ENCODE measurements at places on chromosomes 7 and 10.

DNA sequence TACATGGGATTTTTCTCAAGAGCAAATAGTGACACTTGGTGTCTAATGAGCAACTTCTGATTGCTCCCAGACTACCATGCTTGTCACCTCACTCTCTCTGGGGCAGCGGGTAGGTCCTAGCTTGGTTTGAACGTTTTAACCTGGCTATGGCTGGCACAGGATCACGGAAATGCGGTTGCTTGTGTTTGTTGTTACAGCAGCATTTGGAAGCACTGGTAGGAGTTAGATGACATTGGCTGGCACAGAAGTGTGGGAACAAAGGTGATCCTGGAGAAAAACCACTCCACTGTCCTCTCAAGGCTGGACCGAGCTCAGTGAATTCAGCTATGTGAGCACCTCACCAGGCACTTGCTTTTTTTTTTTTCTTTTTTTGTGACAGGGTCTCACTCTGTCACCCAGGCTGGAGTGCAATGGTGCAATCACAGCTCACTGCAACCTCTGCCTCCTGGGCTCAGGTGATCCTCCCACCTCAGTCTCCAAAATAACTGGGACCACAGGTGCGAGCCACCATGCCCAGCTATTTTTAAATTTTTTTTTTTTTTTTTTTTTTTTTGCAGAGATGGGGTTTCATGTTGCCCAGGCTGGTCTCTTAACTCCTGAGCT lies 3.5 kb upstream of the PFKFB3 start:
- no peak for DNase-seq

- peak; percentile 96 for DNase-seq
Measured at GRCh38 chr10:94299417-94299816, 63.3 kb downstream of the NOC3L start.

DNA sequence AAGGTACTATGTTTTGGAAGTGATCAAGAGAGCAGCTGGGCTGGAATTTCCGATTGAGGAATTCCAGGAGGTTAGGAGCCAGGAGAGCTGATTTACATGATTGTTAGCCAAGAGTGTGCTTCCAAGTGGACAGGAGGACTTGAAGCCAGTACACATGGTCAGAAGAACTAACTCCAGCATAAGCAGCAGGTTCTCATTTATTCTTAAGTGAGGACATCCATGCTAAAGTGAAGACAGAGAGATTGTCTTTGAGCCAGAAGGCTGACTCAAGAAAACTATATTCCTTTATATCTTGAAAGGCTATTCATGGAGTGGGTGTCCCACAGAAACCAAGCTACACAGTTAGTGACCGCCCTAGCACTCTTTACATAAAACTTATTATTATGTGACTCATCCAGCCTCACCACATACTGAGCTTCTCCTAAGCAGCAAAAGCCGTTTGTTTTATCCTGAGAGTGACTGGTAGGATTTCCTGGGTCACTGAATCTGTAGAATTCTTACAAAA lies 56.7 kb upstream of the SEMA3A start:
- no peak for DNase-seq

DNA sequence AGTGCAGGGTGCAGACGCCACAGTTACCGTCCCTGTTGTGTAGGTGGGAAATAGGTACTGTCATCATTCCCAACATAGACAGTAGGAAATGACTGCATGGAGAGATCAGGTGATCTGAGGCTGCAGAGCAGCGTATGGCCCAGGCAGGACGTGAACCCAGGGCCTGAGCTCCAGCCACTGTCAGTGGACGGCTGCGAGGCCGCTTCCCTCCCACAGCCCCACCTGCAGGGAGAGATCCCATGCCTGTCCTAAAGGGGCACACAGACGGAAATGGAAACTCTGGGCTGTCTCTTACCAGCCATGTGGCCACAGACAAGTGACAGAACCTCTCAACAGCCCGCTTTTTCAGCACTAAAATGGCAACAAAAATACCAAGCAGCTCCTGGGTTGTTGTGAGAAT lies 44.5 kb upstream of the MNX1 start:
- DNase-seq: no peak

DNA sequence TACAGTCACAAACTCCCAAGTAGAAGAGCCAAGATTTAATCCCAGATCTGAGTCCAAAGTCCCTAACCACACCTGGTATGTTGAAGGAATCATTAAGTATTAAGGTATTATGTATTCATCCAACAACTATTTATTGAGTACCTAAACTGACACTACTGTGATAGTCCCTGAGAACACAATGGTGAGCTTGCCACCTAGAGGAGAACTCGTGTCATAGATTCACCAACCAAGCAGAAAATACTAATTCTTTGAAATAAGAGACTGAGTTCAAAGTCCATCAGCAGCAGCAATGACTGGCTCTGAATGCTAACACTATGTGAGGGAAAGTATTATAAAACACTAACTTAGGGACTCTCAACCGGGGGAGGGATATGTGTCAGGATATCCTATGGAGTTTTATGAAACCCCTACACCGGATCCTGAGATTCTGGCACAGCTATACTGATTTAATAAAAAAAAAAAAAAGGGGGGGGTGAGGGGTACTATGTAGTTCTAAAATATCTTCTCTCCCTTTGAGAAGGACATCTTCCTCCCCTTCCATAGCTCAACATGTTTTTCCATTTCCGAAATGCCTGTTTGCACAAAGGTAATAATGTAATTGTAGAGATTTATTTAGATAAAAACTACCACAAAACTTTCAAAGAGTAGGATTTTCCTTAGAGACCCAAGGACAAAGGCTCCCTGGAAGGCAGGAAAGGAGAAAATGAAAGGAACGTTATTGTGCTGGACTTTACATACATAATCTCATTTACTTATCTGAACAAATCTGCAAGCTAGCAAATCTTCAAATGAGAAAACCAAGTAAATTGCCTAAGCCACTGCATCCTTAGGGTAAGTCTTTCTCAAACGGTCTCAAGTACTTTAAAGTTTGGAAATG lies 1.6 kb downstream of the NCOA4 start:
- peak; percentile 75 for DNase-seq

GRCh38 chr10:26457088-26457487 lies 18.9 kb downstream of the APBB1IP start:
- DNase-seq: no peak

GRCh38 chr10:97895915-97896314 lies 46.3 kb downstream of the GOLGA7B start:
- no peak for DNase-seq

GRCh38 chr7:149716932-149717307 lies 56.5 kb downstream of the ZNF467 start:
- DNase-seq: no peak

DNA sequence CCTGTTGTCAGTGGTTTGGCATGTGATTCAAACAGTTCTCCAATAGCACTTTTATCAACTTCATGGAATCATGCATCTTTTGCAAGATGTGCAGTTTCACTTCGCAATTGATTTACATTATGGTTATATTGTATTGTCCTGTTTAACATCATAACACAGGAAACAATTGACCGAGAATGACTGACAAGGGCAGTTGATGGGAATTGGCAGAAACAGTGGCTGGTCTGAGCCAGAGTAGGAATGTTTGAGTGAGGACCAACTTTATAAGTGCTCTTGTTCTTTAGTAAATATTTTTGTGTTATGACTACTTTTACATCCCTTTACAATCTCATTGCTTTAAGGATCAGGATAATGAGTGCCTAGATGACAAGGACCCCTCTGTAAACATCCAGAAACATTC lies 2.2 kb downstream of the KLHL7 start:
- DNase-seq: no peak

DNA sequence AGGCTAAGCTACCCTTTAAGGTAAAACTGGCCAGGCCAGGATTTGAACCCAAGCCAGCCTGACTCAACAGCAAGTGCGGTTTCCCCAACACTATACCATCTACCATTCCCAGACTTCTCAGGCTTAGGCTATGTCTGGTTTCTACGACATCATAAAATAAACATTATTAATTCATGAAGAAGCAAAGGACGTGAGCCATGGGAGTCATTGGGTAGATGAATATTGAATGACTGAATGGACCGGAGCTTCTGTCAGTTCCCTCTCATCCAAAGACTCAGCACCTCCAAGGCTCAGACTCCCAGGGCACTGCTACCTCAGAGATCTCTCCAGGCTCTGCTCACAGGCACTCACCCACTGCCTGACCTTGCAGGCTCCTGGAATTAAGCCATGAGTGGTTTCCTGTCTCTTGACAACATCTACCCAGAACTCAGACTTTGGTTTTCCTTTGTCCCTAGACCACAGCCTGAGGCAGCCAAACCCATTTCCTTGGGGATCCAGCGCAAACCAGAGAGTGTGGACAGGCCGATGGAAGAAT lies 64.6 kb upstream of the STEAP1B start:
- DNase-seq: no peak

- no peak for DNase-seq
Measured at GRCh38 chr10:5423771-5424170, 11.4 kb downstream of the NET1 start.

DNA sequence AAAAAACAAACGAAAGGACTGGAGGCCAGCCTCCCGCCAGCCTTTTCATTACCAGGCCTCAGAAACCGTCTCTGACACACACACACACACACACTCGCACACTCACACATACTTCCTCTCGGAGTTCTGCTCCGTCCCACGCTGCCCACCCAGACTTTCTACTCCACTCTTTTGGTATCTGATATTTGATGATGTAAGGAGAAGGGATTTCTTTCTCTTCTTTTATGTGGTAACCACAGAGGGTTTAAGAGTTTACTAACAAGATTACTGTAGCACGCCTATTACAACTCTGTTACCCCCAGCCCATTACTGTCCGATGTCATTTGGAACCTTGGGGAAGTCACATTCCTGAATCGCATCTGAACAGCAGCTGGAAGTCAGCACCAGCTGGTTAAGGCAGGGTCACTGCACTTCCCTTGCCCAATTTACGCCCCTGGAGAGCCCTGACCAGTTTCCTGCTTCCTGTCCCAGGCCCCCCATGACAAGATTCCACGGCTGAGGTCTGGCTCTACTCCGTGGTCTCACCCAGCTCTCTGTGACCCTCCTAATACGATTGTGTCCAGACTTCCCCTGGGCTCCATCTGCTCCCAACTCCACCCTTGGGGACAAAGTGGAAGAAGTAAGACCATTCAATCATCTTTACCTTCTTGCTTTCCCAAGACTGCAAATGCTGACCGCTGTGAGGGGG lies 1.1 kb downstream of the DENND2A start:
- DNase-seq: peak; percentile 72

- no peak for DNase-seq
Measured at GRCh38 chr7:134798155-134798554, 18.7 kb downstream of the CALD1 start.

DNA sequence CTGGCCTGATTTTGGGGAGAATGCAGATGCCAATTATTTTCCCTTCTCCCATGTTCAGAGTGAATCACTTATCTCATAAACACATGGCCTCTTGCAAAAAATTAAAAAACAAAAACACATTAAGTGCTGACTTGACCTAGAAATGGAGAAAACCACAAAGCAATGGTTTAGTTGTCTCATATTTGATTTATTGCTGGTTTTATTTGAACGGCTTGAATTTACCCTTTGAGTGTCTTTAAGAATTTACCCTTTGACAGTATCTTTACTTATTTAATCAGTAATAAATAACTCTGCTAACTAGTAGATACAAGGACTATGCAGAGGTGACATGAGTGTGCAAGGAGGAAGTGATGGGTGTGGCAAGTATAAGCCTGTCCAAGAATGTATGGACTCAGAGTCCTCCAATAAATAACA lies 68.1 kb upstream of the GSDME start:
- peak; percentile 42 for DNase-seq

GRCh38 chr7:79458796-79459195 lies 5.3 kb upstream of the MAGI2 start:
- DNase-seq: no peak

DNA sequence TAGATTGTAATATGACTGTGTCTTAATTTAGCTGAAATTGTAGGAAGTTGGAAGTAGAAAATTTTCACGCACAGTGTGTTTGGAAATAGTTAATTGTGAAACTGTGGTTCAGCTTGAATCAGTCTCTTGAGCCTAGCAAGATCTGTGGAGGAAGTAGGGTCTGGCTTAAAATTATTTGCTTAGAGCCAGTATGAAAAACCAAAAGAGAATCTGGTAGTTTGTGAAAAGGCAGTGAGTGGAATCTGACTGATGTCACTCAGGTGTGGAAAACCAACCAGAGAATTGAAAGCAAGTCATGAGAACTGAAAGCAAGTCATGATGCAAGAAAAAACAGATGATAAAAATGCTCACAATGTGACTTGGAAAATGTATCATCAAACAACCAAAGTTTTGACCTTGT lies 11.5 kb downstream of the LIPJ start:
- peak; percentile 9 for DNase-seq

DNA sequence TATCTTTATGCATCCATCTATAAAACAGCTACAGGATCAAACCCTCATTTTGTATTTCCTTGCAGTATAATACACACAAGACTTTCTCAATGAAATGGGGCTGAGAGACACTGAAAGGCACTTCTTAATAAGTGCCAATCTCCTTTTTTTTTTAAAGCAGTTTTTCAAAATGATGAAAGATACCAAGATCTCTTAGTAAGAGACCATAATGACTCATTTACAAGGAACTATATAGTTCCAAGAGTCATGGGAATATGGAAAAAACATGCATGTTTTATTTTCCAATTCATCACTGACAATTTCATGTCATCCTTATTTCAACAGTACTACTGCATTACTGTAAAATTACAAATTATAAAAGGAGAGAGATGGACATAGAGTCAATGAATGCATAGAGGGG lies 973.7 kb downstream of the GATA3 start:
- DNase-seq: no peak

DNA sequence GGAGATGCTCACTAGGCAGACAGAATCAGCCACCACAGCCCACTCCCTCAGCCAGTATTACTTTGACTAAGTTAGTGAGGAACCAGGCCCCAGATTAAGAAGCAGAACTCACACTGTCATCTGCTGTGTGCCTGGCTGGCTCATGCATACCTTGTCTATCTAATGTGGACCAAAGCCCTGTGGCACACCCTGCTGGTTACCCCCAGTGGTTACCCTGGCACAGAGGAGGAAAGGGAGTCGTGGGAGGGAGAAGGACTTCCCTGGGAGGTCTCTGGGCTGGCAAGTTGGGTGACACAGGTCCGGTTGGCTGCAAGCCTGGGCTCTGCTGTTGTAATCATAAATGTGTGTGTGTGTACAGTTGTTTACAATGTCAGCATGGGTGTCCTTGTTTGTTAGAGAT lies 7.5 kb upstream of the SH2D4B start:
- DNase-seq: peak; percentile 72

- DNase-seq: no peak
Measured at GRCh38 chr7:157088136-157088535, 50.6 kb upstream of the UBE3C start.

- no peak for DNase-seq
Measured at GRCh38 chr10:71911296-71911953, 52.8 kb upstream of the CHST3 start.

- no peak for DNase-seq
Measured at GRCh38 chr10:88232029-88232895, 350.9 kb downstream of the RNLS start.

GRCh38 chr7:47420122-47420780 lies 161.7 kb downstream of the TNS3 start:
- no peak for DNase-seq

DNA sequence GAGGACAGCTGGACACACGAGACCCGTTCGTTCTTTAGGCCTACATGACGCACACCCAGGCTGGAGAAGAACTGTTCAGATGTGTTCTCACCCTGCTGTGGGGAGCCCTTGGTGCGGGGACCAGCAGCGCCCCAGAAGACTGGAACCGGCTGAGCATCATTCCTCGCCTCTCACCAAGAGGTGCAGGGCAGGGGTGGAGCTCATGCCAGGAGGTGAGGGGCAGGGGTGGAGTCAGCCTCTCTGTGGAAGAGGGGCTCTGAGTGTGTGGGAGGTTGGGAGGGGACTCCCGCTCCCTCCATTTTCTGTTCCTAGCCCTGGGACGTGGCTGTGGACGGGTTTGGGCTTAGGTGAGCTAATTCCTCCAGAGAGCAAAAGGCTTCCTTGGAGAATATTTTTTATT lies 66.0 kb upstream of the SHH start:
- DNase-seq: no peak

GRCh38 chr10:19977097-19977521 lies 160.9 kb downstream of the PLXDC2 start:
- no peak for DNase-seq

All from common myeloid progenitor, CD34-positive (primary cell).